Activated CD4-positive, alpha-beta memory T cell treated with anti-CD3 and anti-CD28 coated beads, Interleukin-2, amount 10 ng/mL, durations not matched to agents 7 days and 5 days (primary cell): ENCODE measurements at places on chromosomes 7 and 10. TPM values are rescaled to one million over a fixed set of nuclear protein-coding genes. Genes with fewer than 3 reads are reported as not detected.
A peak's percentile ranks its signal among the peaks of the same experiment; 100 is the strongest.

GRCh38 chr7:26860361-26860760 is 4.0 kb downstream of the SKAP2 start:
- no peaks in the 10 kb centered on the region for H3K36me3 ChIP-seq
- H3K4me1 ChIP-seq, result peaks cover 21% of the 10 kb centered on the region
- no peak for DNase-seq
- no peak overlapping the region for H3K4me3 ChIP-seq

DNA sequence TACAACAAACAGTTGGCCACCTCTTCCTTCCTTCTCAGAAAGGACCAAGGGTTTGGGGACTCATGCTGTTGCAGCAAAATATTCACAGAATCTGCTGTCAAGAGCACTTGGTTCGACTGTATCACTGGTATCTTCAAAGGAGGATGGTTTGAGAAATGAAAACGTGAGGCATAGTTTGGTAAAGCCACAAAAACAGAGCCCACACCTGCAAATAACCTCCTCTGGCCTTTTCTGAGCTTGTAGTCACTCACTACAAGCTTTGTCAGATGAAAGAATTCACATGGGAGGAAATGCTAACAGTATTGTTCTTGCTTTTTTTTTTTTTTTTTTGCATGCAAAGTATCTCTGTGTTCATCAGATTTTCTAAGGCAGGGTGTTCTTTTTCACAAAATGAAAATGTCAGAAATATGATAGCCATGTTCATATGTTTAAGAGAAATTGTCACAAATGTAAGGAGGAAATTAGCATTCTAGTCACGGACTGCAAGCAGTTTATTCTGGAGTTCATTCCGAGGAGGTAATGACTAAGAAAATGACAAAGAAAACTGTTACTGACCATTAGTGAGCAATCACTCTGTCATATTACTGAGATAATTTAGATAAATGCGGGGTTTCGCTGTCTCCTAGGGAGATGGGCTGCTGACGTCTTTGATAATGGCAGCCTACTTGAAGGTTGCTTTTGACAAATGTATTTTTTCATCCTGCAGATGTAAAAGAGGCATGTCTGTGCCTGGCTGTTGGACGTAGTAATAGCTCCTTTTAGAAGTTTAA is 117.8 kb upstream of the MYO3A start:
- H3K36me3 ChIP-seq, result no peaks in the 10 kb centered on the region
- no peak overlapping the region for H3K4me3 ChIP-seq
- H3K27ac ChIP-seq, result no peak overlapping the region
- DNase-seq, result no peak

- H3K27me3 ChIP-seq, result peaks cover 3% of the 10 kb centered on the region
- no peaks in the 10 kb centered on the region for H3K4me1 ChIP-seq
- no peak for DNase-seq
- no peak overlapping the region for H3K27ac ChIP-seq
- no peak overlapping the region for H3K4me3 ChIP-seq
- H3K36me3 ChIP-seq, result no peaks in the 10 kb centered on the region
Observed at GRCh38 chr7:115462301-115463015, 540.6 kb downstream of the MDFIC start.

DNA sequence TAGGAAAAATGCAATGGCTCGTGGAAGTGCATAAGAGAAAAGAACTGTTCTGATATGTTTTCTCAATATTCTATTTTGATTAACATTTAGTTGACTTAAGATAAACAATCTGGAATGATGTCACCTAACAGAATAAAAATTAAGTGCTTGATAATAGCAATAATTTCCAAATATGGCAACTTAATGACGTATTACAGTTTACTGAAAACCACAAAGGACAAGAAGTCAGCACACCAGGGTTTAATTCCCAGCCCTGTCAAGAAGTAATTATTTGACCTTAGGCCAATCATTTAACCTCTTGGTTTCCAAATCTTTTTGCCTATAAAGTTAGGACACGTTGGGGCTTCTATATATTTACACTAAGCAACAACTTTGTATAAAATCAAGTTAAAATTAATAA is 95.7 kb downstream of the CABCOCO1 start:
- peaks cover 6% of the 10 kb centered on the region for H3K36me3 ChIP-seq
- no peak overlapping the region for H3K27ac ChIP-seq

- no peaks in the 10 kb centered on the region for H3K4me1 ChIP-seq
- no peaks in the 10 kb centered on the region for H3K36me3 ChIP-seq
- no peak for DNase-seq
- no peaks in the 10 kb centered on the region for H3K27me3 ChIP-seq
- no peak overlapping the region for H3K4me3 ChIP-seq
Observed at GRCh38 chr10:58985216-58985615, 191.2 kb upstream of the PHYHIPL start.

DNA sequence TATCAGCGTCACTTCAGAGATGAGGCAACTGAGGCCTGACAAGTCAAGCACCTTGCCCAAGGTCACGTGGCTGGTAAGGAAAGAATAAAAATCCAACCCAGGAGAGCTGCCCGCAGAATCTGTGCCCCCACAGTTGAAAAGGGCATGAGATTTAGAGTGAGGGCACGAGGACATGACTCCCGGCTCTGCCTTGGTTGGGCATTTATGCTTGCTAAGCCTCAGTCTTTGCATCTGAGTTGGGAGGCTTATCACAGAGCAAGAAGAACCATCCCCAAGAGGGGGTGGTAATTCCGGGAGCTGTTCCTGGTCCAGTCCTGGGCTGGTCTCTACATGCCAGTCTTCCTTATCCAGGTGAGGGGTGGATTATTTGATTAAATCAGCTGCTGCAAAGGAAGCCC is 37.3 kb downstream of the PLPP4 start:
- H3K4me3 ChIP-seq, result no peak overlapping the region
- no peaks in the 10 kb centered on the region for H3K27me3 ChIP-seq
- H3K4me1 ChIP-seq, result no peaks in the 10 kb centered on the region

GRCh38 chr10:120983721-120984120 is 132.6 kb downstream of the WDR11 start:
- peaks cover 9% of the 10 kb centered on the region for H3K4me1 ChIP-seq
- H3K27me3 ChIP-seq, result peaks cover 19% of the 10 kb centered on the region
- no peak for DNase-seq
- no peak overlapping the region for H3K27ac ChIP-seq
- H3K36me3 ChIP-seq, result no peaks in the 10 kb centered on the region

DNA sequence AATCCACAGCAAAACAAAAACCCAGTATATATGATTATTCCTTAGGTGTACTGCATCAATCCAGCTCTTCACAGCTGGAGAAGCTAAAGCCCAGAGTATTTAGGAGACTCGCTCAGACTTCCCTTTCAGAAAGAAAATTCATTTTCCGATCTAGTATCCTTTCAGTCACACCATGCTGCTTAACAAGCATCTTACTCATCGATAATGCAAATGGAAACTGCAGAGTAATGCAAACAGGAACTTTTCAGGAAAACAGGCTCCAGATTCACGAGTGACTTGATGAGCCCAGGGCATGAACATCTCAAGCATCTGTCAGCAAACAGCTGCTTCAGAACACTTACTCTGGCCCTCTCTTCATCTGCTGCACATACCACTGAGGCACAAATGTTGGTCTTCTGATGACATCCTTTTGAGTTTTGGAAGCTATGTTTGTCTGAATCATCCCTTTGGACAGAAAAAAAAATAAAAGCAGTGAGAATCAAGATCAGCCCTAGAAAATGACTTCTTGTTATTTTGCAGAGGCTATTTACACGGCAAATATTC is 24.9 kb upstream of the ZC3HAV1L start:
- no peak for DNase-seq
- peaks cover 89% of the 10 kb centered on the region for H3K36me3 ChIP-seq
- peak overlapping the region; percentile 68 for H3K27ac ChIP-seq
- H3K27me3 ChIP-seq, result no peaks in the 10 kb centered on the region

DNA sequence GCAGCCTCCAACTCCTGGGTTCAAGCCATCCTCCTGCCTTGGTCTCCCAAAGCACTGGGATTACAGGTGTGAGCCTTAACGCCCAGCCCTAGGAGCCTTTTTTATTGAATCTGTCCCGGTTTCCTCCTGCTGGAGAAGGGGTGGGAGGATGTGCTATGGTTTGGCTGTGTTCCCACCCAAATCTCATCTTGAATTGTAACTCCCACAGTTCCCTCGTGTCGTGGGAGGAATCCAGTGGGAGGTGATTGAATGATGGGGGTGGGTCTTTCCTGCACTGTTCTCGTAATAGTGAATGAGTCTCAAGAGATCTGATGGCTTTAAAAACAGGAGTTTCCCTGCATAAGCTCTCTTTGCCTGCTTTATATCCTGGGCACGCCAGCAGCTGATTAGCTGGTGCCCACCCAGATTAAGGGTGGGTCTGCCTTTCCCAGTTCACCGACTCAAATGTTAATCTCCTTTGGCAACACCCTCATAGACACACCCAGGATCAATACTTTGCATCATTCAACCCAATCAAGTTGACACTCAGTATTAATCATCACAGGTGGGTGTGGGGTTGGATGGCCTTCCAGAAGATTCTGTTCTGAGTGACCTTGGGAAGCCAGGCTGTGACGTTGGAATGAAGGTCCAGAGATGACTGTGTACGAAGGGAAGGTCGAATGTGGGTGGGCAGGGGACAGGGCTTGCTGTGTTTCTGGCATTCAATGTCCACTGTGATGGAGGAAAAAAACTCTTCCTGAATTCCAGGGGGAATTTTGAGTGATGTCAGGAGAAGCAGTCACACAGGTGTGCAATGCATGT is 33.8 kb upstream of the CUX1 start:
- H3K4me1 ChIP-seq, result no peaks in the 10 kb centered on the region
- no peaks in the 10 kb centered on the region for H3K36me3 ChIP-seq
- DNase-seq, result no peak
- H3K27me3 ChIP-seq, result peaks cover 9% of the 10 kb centered on the region

- no peak overlapping the region for H3K4me3 ChIP-seq
- no peaks in the 10 kb centered on the region for H3K36me3 ChIP-seq
- DNase-seq, result no peak
Observed at GRCh38 chr7:100446040-100446439, 9.7 kb upstream of the PPP1R35 start.

GRCh38 chr7:70063927-70064326 is 465.7 kb downstream of the AUTS2 start:
- no peak overlapping the region for H3K4me3 ChIP-seq
- H3K27ac ChIP-seq, result no peak overlapping the region
- no peaks in the 10 kb centered on the region for H3K27me3 ChIP-seq
- H3K36me3 ChIP-seq, result no peaks in the 10 kb centered on the region
- peaks cover 2% of the 10 kb centered on the region for H3K4me1 ChIP-seq
- DNase-seq, result no peak

- no peak for DNase-seq
- no peaks in the 10 kb centered on the region for H3K36me3 ChIP-seq
- H3K4me3 ChIP-seq, result no peak overlapping the region
- H3K4me1 ChIP-seq, result peaks cover 30% of the 10 kb centered on the region
- H3K27me3 ChIP-seq, result no peaks in the 10 kb centered on the region
- no peak overlapping the region for H3K27ac ChIP-seq
Observed at GRCh38 chr7:70317356-70317755, 719.1 kb downstream of the AUTS2 start.

- no peak for DNase-seq
- H3K27me3 ChIP-seq, result peaks cover 7% of the 10 kb centered on the region
- no peaks in the 10 kb centered on the region for H3K36me3 ChIP-seq
- H3K4me1 ChIP-seq, result no peaks in the 10 kb centered on the region
- no peak overlapping the region for H3K27ac ChIP-seq
Observed at GRCh38 chr7:8371742-8372141, 61.7 kb upstream of the NXPH1 start.

DNA sequence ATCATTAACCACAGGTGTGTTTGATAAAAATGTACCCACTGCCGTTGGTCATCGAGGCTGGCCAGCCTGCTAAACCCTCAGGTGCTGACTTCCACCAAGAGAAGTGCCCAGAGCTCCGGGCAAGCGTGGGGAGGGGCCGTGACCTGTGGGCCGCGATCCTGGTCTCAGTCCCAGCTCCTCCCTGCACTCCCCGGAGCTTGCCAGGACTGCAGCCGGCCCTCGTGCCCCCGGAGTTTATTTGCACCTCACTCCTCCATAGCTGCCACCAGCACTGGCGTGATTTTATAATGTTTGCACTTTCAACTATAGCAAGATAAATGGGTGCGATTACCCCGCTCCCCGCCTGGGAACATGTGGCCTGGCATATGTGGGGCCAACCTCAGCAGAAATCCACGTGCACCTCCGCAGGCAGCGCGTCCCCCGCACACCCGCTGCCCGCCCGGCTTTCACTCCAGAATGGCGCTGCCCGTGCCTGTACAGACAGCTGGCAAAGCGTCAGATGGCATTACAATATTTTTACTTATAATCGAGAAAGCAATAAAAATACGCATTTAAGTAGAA is 30.8 kb downstream of the UNCX start:
- H3K27ac ChIP-seq, result no peak overlapping the region
- H3K27me3 ChIP-seq, result peaks cover 2% of the 10 kb centered on the region
- H3K4me1 ChIP-seq, result no peaks in the 10 kb centered on the region
- no peak for DNase-seq

- no peak for DNase-seq
- peaks cover 52% of the 10 kb centered on the region for H3K4me1 ChIP-seq
- H3K36me3 ChIP-seq, result peaks cover 41% of the 10 kb centered on the region
- peaks cover 2% of the 10 kb centered on the region for H3K27me3 ChIP-seq
- peak overlapping the region; percentile 71 for H3K27ac ChIP-seq
Observed at GRCh38 chr10:104307576-104308438, 30.5 kb downstream of the ITPRIP start.

DNA sequence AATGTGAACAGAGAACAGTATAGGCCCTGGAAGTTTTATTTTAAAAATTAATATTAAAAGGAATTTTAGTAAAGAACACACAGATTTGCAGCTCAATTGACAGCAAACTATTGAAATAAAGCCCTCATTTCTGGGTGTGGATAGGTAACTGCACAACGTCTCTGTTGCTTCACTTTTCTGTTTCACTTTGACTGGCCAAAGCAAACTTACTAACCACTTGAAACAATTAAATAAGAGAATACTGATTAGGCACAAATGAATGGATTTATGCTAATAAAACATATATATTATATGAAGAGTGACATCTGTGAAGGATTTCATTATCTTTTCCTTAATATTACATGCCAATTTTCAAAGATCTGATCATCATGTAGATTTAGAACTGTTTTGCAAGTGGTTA is 11.9 kb downstream of the ZNF804B start:
- H3K27me3 ChIP-seq, result peaks cover 3% of the 10 kb centered on the region
- H3K27ac ChIP-seq, result no peak overlapping the region
- no peak overlapping the region for H3K4me3 ChIP-seq
- no peak for DNase-seq
- no peaks in the 10 kb centered on the region for H3K36me3 ChIP-seq

DNA sequence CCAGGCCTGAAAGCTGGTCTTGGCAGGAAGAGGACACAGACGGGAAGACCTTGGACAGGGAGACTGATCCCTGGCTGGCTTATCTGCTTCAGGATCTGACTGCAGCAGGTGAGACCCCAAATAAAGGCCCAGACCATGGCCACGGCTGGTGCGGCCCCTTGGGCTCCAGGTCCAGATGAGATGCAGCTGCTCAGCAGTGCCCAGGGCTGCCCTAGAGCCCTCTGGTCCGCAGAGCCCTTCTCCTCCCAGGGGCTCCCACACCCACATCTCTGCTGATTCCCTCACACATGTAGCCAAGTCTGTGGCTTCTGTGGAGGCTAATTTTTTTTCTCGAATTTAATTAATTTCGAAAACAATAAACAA is 46.3 kb downstream of the VIPR2 start:
- H3K4me1 ChIP-seq, result no peaks in the 10 kb centered on the region
- no peak overlapping the region for H3K27ac ChIP-seq
- no peaks in the 10 kb centered on the region for H3K27me3 ChIP-seq
- no peak overlapping the region for H3K4me3 ChIP-seq
- no peak for DNase-seq

- H3K27me3 ChIP-seq, result no peaks in the 10 kb centered on the region
- H3K4me3 ChIP-seq, result no peak overlapping the region
- DNase-seq, result no peak
- H3K27ac ChIP-seq, result no peak overlapping the region
- H3K36me3 ChIP-seq, result peaks cover 6% of the 10 kb centered on the region
Observed at GRCh38 chr10:92146781-92147180, 144.1 kb downstream of the CPEB3 start.

The KCNMA1 gene
- 0.38 TPM for total RNA-seq

The SMARCD3 gene
- 1.5 TPM for total RNA-seq

The PITX3 gene
- not detected for total RNA-seq

The OPN1SW gene
- total RNA-seq, result not detected

The PI4K2A gene
- 13.3 TPM for total RNA-seq

The TMEM130 gene
- total RNA-seq, result not detected

The STAG3 gene
- total RNA-seq, result 12.9 TPM

The TMEM225B gene
- total RNA-seq, result 1.9 TPM
